ENCODE measurements at places on chromosomes 3 and 15. TPM values are rescaled to one million over a fixed set of nuclear protein-coding genes. Genes with fewer than 3 reads are reported as not detected.

The UMPS gene
- total RNA-seq, result 51.0 TPM

The GOLGA6L10 gene
- total RNA-seq, result not detected

The TEX55 gene
- not detected for total RNA-seq

The KLHL6 gene
- not detected for total RNA-seq

- DNase-seq, result no peak
Measured at GRCh38 chr3:100635273-100635701, 25.9 kb downstream of the ADGRG7 start.

- no peak for DNase-seq
Measured at GRCh38 chr3:146384786-146385185, 84.6 kb downstream of the PLSCR2 start.

- peak; percentile 79 for DNase-seq
Measured at GRCh38 chr3:187616307-187616972, 53.8 kb downstream of the SST start.
